ENCODE measurements at places on chromosomes 11 and 22.

- peak; percentile 57 for DNase-seq
Observed at GRCh38 chr11:67118181-67118766, 789 bp upstream of the KDM2A start.

GRCh38 chr11:25535467-25536272, 796.3 kb upstream of the ANO3 start:
- no peak for DNase-seq

- peak; percentile 38 for DNase-seq
Observed at GRCh38 chr22:29268511-29269229, 602 bp downstream of the EWSR1 start.

DNA sequence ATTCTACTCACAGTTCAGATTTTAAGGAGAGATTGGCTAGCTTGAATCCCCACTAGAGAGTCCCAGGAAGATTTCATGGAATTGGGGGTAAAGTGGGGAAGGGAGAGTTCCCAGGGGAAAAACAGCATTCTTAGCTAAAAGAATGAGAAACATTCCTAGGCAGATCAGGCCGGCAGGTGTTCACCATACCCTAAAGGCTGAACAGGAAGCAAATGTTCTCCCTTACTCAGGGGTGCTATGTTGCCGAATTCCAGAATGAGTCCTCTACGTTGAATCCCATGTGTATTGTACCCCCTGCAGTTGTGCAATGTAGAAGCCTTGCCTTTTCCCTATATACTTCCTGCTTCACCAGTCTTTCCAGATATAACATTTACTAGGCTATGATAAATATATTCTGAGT, 135.2 kb upstream of the NCAM1 start:
- no peak for DNase-seq

DNA sequence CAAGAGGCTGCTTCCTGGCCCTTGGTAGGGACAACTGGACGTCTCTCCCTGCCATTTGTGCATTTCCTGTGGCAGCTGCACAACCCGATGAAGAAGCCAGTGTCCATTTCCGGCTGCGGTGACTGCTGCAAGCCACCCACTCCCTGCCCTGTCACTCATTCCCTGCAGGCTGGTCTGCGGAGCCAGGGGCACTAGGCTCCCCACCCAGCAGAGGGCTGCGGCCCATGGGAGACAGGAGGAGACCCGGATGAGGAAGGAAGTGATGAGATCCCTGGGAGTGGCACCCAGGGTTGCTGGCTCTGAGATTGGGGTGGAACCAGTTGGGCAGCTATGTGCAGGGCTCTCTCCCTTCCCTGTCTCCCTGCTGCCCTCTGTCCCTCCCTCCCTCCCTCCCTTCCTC, 10.0 kb upstream of the MYRF start:
- DNase-seq: no peak

- peak; percentile 49 for DNase-seq
Observed at GRCh38 chr11:78039919-78040671, 17.0 kb upstream of the KCTD14 start.

DNA sequence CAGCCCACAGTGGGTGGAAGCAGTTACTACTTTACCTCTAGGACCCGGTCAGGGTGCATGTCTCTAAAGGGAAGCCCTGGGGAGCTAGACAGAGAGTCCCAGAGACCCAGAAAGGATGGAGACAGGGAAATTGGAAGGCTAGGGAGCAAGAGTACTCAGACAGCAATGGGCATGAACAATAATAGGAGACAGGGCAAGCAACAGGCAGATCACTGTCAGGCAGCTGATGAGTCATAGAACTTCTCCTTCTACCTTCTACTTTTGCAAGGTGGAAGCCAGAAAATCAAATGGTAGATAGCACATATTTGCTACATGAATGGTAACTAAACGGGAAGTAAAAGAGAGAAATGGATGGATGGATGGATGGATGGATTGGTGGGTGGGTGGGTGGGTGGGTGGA, 19.6 kb downstream of the CD5 start:
- DNase-seq: no peak

GRCh38 chr11:113240790-113241635, 73.4 kb upstream of the TTC12 start:
- no peak for DNase-seq

DNA sequence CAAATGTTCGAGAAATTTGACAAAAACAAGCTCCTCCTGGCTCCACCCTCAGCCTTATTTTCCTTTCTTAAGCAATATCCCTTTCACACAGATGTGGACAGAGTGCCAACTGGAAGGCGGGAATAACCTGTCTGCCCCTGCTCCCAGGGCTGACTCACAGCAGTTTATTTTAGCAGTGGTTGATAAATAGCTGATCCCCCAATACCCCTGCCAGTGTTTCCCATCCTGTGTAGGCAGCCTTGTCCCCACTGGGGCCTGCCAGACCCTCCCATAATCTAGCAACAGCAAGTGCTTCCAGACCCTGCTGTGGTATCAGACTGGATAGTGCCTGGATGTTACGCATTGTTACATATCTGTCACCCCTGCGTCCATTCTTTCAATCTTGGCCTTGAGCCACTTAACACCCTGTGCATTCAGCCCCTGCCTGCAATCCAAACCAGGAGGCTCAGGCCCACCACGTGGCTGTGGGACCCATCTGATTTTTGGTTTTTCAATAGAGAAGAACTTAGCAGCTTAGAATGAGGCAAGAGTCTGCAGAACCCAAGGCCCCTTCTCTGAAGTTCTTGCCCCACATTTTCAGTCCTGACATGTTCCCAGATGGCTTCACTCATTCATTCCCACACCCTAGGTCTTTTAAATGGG, 53.7 kb downstream of the PARVA start:
- no peak for DNase-seq

DNA sequence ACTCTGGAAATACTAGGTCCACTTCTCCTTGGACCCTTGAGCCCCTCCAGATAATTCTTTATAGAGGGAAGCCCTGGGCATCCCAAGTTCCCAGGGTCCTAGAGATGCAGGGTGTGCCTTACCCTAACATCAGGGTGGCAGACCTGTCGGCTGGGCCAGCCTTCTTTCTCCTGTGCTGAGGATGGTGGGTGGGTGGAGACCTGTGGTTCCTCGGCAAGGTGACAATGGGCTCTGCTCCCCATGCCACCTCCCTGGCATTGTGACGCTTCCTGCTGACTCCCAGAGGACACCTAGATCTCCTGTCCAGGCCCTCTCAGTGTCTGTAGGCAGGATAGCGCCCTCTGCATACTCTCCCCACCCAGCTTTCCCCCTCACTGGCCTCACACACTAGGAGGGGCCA, 3.8 kb upstream of the DERL3 start:
- DNase-seq: no peak

- no peak for DNase-seq
Observed at GRCh38 chr11:10004526-10005113, 289.4 kb downstream of the SBF2 start.

DNA sequence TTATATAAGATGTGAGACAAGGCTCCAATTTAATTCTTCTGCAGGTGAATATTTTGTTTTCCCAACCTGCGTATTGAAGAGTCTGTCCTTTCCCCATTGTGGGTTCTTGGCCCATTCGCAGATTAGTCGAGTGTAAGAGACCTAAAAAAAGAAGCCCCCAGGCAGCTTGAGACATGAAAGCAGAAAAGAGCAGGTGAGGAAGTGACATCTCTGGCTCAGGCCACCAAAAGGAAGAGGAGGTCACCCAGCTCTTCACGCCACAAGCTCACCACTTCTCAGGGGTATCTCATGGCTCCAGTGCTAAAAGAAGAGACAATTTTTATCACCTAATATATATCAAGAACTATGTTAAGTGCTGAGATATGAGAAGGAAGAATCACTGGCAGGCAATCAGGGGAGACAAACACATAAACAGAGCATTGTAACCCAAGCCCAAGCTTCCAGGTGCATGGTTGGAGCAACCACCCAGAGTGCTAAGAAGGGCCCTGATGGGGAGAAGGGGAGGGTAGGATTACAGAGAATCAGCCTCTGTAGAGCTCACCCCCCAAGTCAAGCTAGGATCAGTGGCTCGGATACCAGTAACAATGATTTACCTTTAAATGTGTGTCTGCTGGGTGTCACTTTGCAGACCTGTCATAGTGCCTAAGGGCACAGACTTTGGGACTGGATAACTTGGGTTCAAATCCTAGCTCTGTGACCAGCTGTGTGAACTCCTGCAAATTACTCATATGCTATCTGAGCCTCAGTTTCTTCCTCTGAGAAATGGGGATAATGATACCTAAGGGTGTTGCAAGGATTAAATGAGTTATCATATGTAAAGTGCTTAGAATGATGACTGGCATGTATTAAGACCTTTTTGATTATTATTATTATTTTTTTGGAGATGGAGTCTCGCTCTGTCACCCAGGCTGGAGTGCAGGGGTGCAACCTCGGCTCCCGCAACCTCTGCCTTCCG, 39.2 kb downstream of the MCHR1 start:
- DNase-seq: no peak

DNA sequence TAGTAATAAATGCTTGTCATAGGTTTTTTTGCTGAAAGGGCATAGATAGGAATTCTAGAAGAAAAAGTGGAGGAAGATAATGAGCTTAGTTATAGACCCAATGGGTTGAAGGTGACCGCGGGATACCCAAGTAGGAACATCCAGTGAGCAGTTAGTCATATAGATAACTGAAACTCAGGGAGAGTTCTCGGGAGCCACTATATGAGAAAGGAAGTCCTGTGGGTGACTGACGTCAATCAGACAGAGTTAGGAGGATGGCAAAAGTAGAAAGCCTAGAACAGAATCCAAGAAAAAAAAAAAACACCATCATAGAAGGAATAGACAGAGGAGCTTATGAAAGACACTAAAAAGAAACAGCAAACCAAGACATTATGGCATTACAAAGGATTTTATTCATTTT, 1.6 kb upstream of the CNGA4 start:
- DNase-seq: no peak

DNA sequence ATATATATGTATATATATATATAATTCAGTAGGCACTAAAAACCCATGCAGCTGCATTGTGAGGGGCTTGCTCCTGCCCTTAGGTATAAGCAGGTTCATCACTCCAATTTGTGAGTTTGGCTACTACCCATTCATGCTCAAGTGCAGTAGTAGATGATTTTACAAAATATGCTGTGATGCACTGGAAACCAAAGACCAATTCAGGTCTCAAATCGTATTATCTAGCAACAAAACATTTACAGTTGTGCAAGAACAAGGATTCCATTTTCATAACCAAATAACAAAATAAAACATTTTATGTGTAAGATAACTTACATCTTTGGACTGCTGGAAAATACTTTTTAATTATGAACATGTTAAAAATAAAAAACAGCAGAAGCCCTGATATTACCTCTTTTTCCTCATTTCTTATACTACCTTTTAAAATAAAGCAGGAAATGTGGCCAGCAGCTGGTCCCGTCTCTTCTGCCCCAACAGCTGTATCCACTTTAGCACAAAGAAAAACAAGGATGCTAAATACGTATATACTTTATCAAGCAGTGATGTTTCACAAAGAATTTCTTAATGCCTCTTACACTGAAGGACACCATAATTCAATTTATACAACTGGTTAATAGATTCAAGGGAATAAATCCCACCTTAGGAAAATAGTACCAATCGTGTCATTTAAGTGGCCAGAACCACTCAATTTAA, 2.8 kb downstream of the CREBZF start:
- no peak for DNase-seq

- no peak for DNase-seq
Observed at GRCh38 chr11:31856248-31856647, 45.1 kb upstream of the PAX6 start.

- DNase-seq: no peak
Observed at GRCh38 chr11:63503492-63503891, 2.4 kb upstream of the LGALS12 start.

GRCh38 chr22:23718371-23719165, 27.8 kb downstream of the RGL4 start:
- DNase-seq: no peak

DNA sequence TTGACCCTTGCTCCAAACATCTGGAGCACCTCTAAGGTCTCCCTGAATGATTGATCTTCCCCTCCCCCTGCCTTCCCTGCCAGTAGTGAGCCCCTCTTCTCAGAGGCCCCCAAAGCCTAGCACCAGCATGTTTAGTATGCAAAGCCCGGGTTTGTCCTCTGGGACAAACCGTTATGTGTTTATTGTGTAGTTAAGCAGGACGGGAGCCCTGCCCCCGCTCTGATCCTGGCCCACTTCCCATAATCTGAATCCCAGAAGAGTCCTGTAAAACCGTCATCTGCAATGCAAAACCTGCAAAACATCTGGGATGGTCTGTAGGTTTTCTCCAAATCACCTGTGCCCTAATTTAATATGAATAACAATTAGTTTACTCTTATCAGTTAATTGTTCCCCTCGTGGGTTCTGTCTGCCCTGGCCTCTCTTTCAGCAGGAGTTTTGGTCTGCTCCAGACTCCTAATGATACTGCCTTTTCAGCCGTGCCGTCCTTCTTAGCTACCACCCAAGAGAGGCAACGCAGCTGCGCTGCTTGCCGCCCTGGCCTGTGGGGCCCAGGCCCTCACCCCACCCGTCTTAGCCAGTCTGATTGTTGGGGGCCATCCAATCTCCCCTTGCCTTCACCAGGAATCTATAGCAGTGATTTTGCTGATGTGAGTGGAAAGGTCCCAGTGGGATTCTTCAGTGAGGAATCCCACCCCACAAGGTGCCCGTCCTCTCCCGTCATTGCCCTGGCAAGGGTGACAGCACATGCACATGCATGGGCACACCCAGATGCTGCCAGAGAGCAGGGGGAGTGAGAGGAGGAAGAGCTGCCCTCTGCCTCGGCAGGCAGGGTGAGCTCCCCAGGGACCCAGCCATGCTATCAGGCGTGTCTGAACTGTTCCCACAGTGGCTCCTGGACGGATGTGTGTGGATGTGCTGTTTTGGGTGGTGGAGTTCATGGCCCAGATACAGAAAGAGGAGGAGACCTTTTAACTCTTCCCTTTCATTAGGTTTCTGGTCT, 3.0 kb upstream of the B3GAT1 start:
- DNase-seq: no peak

- DNase-seq: no peak
Observed at GRCh38 chr11:14081581-14082231, 119.2 kb downstream of the SPON1 start.

- no peak for DNase-seq
Observed at GRCh38 chr22:17772249-17772957, 1.9 kb downstream of the BID start.

DNA sequence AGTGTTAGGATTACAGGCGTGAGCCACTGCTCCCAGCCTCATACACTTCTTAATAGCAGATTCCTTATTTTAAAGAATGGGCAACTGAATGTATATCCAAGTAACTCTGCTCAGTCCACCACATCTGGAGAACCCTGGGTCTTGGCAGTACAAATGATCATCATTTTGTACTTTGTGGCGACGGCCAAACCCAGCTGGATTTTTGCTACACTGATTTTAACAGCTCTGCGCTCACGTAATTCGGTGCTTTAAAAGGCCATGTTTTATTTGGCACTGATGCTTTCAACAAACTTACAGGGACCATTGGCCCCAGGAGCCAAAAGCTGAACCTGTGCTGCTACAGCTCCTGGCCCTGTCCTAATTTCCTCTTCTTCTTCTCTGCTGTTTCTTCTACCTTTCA, 60.8 kb upstream of the PDE3B start:
- DNase-seq: no peak

- no peak for DNase-seq
Observed at GRCh38 chr11:70779433-70780245, 381.3 kb downstream of the CTTN start.

DNA sequence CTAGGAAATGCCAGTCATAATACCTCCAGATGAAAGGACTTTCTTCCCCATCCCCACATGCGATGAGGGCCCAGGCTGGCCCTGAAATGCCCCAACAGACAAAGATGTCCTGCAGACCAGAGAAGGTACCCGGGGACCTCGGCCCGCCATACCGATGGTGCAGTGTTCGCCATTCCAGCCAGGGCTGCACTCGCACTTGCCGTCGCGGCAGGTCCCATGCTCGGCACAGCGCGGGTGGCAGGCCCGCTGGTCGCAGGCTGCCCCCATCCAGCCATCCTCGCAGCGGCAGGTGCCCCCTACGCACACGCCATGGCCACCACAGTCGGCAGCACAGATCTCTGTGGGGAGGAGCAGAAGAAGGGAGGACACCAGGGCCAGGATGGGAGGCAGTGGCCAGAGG, 212.1 kb upstream of the NARS2 start:
- DNase-seq: no peak

Measured in activated naive CD8-positive, alpha-beta T cell treated with anti-CD3 and anti-CD28 coated beads, Interleukin-2, amount 50 U/mL, for 24 hours (primary cell).